CD4-positive, alpha-beta memory T cell (primary cell): ENCODE measurements at places on chromosomes 12 and 14. TPM values are rescaled to one million over a fixed set of nuclear protein-coding genes. Genes with fewer than 3 reads are reported as not detected.
A peak's percentile ranks its signal among the peaks of the same experiment; 100 is the strongest.

CLIP1 gene
- polyA plus RNA-seq: 34.7 TPM

ST8SIA1 gene
- polyA plus RNA-seq: 6.9 TPM

ETFBKMT gene
- polyA plus RNA-seq: 1.3 TPM

DNA sequence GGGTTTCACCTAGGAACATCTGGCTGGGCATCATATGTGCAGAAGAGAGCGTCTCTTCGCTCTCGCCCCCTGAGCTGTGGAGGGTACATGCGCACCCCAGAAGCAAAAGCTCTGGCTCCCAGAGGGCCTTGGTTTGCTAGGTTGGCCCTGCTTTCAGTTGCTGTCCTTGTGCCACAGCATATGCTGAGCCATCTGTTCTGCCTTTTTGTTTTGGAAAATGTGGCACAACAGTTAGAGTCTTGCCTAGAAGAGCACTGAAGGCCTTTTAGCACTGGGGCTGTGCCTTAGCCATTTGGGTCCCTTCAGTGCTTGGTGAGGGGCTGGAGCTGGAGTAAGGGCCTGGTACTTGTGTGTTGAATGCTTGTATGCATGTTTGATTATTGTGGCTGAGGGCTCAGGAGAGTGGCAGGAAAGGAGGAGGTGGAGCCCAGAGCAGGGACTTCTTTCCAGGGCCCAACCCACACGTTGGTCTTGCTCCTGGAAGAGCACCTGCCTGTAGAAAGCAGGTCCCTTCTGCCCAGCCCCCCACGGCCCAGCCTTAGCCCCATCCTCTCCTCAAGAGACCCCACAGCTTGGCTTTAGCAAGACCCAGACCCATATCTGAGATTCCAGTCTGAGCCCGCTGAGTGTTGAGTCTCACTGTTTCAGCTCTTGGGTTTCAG lies 113.7 kb downstream of the SLC25A47 start:
- no peak for DNase-seq
- H3K36me3 ChIP-seq: no peaks in the 10 kb centered on the region
- peaks cover 4% of the 10 kb centered on the region for H3K4me1 ChIP-seq
- no peak overlapping the region for H3K4me3 ChIP-seq

GRCh38 chr12:45170456-45171042 lies 45.3 kb upstream of the ANO6 start:
- no peaks in the 10 kb centered on the region for H3K36me3 ChIP-seq
- no peak overlapping the region for H3K27ac ChIP-seq
- H3K4me1 ChIP-seq: no peaks in the 10 kb centered on the region
- H3K4me3 ChIP-seq: no peak overlapping the region
- DNase-seq: peak; percentile 61

GRCh38 chr12:99732131-99732530 lies 84.6 kb downstream of the GARIN6 start:
- DNase-seq: no peak
- H3K36me3 ChIP-seq: no peaks in the 10 kb centered on the region
- no peaks in the 10 kb centered on the region for H3K4me1 ChIP-seq
- no peak overlapping the region for H3K4me3 ChIP-seq

GRCh38 chr14:30005114-30005808 lies 77.6 kb upstream of the PRKD1 start:
- no peaks in the 10 kb centered on the region for H3K36me3 ChIP-seq
- H3K4me3 ChIP-seq: no peak overlapping the region
- no peaks in the 10 kb centered on the region for H3K4me1 ChIP-seq
- DNase-seq: no peak
- H3K27me3 ChIP-seq: no peaks in the 10 kb centered on the region

- no peak overlapping the region for H3K4me3 ChIP-seq
- DNase-seq: no peak
- no peaks in the 10 kb centered on the region for H3K4me1 ChIP-seq
- no peak overlapping the region for H3K27ac ChIP-seq
- H3K36me3 ChIP-seq: no peaks in the 10 kb centered on the region
- no peaks in the 10 kb centered on the region for H3K27me3 ChIP-seq
Observed at GRCh38 chr12:108679106-108679681, 45.5 kb upstream of the SELPLG start.

TCHP gene
- 3.0 TPM for polyA plus RNA-seq

- no peaks in the 10 kb centered on the region for H3K36me3 ChIP-seq
- H3K4me3 ChIP-seq: no peak overlapping the region
- no peak for DNase-seq
- no peaks in the 10 kb centered on the region for H3K4me1 ChIP-seq
- H3K27ac ChIP-seq: no peak overlapping the region
Observed at GRCh38 chr12:70070494-70071007, 172.7 kb upstream of the CNOT2 start.

DNA sequence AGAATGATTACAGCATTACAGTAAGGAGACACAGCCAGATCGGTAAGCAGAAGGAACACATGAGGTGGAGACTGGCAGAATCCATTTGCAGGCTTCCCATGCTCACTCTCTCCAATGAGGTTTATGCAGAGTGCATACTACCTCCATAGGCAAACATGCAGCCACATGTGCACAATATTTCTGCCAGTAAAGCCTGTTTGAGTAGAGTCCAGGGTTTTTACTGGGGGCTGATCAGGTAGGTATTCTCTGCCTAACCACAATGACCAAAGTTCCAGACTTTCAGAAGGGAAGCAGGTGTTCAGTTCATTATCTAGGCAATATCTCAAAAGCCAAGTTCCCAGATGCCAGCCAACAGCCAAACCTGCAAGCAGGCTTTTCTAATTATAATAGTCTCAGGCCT lies 31.1 kb downstream of the INTS13 start:
- H3K4me3 ChIP-seq: no peak overlapping the region
- peaks cover 11% of the 10 kb centered on the region for H3K36me3 ChIP-seq
- no peaks in the 10 kb centered on the region for H3K27me3 ChIP-seq
- DNase-seq: no peak
- H3K4me1 ChIP-seq: no peaks in the 10 kb centered on the region
- H3K27ac ChIP-seq: no peak overlapping the region

- no peaks in the 10 kb centered on the region for H3K27me3 ChIP-seq
- no peaks in the 10 kb centered on the region for H3K36me3 ChIP-seq
- no peaks in the 10 kb centered on the region for H3K4me1 ChIP-seq
Observed at GRCh38 chr12:77522247-77522646, 308.4 kb upstream of the NAV3 start.

GRCh38 chr14:99534863-99535262 lies 53.7 kb downstream of the CCNK start:
- H3K4me3 ChIP-seq: no peak overlapping the region

SIX6 gene
- polyA plus RNA-seq: not detected

METTL3 gene
- polyA plus RNA-seq: 20.1 TPM

DNA sequence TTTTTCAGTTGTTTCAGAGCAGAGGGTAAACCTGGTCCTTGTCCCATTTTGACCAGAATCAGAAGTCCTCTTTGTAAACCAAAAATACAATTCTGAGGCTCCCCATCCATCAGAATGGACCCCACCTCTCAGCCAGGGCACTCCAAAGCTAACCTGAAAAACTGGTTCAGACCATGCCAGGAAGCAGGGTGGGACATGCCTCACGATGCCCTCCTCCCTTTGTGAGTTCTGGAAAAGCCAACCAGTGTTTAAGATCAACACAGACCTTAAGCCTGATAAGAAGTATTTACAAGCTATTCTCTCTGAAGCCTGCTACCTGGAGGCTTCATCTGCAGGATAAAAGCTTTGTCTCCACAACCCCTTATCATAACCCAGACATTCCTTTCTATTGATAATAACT lies 35.4 kb downstream of the TNFAIP2 start:
- H3K4me3 ChIP-seq: no peak overlapping the region
- H3K27me3 ChIP-seq: no peaks in the 10 kb centered on the region
- H3K4me1 ChIP-seq: no peaks in the 10 kb centered on the region
- H3K36me3 ChIP-seq: no peaks in the 10 kb centered on the region

DNA sequence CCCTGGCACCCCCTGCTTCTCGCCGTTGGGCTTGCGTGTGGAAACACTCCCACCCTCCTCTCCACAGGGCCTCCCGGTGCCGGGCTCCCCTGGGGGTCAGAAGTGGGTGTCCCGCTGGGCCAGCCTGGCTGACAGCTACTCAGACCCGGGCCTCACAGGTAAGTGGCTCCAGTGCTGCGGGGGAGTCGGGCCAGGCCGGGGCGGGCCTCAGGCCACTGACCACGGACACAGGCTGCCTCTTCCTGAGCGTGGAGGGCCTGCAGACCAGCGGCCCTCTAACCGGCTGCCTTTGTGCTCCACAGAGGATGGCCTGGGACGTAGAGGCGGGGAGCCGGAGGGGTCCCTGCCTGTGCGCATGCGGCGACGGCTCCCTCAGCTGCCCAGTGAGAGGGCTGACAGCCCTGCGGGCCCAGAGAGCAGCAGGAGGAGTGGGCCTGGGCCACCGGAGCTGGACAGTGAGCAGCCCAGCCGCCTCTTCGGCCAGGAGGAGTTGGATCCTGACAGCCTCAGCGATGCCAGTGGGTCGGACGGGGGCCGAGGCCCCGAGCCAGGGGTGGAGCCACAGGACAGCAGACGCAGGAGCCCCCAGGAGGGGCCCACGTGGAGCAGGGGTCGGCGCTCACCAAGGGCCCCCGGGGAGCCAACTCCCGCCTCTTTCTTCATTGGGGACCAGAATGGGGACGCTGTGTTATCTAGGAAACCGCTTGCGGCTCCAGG lies 21.1 kb downstream of the CEP170B start:
- no peak overlapping the region for H3K27ac ChIP-seq
- DNase-seq: no peak
- no peaks in the 10 kb centered on the region for H3K27me3 ChIP-seq
- no peaks in the 10 kb centered on the region for H3K4me1 ChIP-seq
- no peaks in the 10 kb centered on the region for H3K36me3 ChIP-seq
- no peak overlapping the region for H3K4me3 ChIP-seq

GRCh38 chr12:132428936-132429601 lies 60.9 kb upstream of the FBRSL1 start:
- DNase-seq: no peak
- no peak overlapping the region for H3K4me3 ChIP-seq
- H3K27ac ChIP-seq: no peak overlapping the region

OR4M1 gene
- not detected for polyA plus RNA-seq

DNA sequence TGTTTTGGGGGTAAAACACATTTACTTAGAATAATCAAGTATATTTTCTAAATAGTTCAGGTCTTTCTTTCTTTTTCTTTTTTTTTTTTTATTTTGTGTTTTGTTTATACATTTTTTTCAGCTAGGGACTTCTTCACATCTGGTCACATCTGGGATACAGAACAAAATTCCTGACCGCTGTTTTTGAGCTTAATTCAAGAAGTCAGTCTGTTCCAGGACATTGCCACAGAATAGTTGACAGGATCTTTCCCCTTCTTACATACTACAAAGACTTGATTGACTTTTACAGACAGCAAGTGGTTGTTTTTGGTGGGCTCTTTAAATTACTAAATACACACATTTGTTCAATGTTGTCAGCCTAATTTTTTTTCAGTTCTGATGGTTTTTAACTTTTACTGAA lies 41.8 kb upstream of the DCN start:
- no peak overlapping the region for H3K4me3 ChIP-seq
- H3K27ac ChIP-seq: no peak overlapping the region
- no peaks in the 10 kb centered on the region for H3K36me3 ChIP-seq
- no peaks in the 10 kb centered on the region for H3K27me3 ChIP-seq
- no peaks in the 10 kb centered on the region for H3K4me1 ChIP-seq

- H3K27ac ChIP-seq: no peak overlapping the region
- no peaks in the 10 kb centered on the region for H3K4me1 ChIP-seq
- no peak for DNase-seq
- no peaks in the 10 kb centered on the region for H3K36me3 ChIP-seq
Observed at GRCh38 chr12:133227281-133227852, 8.3 kb downstream of the ANHX start.

DIO3 gene
- not detected for polyA plus RNA-seq

GRCh38 chr14:68810173-68811153 lies 17.6 kb upstream of the ZFP36L1 start:
- H3K27me3 ChIP-seq: no peaks in the 10 kb centered on the region
- H3K36me3 ChIP-seq: no peaks in the 10 kb centered on the region
- no peak overlapping the region for H3K4me3 ChIP-seq
- DNase-seq: no peak
- H3K27ac ChIP-seq: no peak overlapping the region

SLC25A47 gene
- polyA plus RNA-seq: not detected

GPR68 gene
- 3.0 TPM for polyA plus RNA-seq

ASCL1 gene
- not detected for polyA plus RNA-seq

DNA sequence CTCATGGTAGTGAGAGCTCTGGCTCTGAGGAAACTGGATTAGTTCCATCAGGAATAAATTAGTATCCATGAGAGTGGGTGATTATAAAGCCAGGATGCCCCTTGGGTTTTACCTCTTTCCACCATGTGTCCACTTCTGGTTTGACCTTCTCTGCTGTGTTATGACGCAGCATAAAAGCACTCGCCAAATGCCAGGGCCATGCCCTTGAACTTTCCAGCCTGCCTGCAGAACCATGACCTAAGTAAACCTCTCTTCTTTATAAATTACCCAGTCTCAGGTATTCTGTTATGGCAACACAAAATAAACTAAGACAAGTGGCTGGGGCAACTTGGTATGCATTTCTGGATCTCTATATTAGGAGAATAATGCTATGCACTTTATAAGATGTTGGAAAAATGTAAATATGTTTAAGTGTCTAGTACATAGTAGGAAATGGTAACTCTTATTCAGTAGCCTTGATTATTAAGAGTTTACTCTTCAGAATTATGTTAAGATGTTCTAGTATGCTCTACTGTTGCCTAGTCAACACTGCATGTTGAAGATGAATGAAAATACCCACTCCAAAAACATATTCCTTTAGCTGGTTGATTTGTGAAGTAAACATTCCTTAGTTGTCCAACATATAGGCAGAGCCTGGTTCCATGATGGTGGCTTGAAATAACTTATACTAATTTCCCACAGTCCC lies 455.6 kb upstream of the TMPO start:
- DNase-seq: no peak
- no peaks in the 10 kb centered on the region for H3K27me3 ChIP-seq
- no peak overlapping the region for H3K4me3 ChIP-seq
- no peaks in the 10 kb centered on the region for H3K36me3 ChIP-seq
- no peaks in the 10 kb centered on the region for H3K4me1 ChIP-seq
- H3K27ac ChIP-seq: no peak overlapping the region

ZDHHC22 gene
- polyA plus RNA-seq: not detected

TEX52 gene
- not detected for polyA plus RNA-seq

DNA sequence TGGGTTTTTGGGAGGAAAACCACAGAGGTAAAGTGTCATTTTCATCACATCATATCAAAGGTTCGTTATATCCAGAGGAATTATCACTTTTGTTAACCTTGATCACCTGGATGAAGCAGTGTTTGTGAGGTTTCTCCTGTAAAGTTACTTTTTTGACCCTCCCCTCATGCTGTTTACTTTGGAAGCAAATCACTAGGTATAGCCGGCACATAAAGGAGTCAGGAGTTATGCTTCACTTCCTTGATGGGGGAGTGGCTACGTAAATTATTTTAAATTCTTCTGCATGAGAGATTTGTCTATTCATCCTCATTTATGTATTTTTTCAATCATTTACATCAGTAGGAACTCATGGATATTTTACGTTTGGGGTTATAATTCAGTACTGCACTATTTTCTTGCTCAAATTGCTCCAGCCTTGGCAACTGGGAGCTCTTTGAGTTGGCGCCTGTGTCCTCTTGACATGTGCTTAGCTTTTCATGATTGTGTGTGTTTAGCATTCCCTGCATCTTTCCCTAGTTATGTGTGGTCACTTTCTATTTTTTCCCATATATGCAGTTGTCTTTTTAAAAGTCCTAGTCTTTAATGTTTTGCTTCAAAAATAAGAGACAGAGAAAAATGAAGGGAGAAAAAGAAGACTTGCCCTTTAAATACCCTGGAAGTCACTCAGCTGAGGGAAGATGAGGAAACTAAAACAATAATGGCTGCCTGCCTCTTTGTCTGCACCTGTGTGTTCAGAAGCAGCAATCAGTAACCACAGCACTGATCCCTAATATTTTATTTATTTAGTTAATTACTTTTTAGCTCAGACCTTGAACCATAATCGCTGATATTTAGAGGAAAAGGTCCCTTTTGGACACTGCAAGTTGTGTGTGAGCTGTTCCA lies 62.1 kb downstream of the ZNF641 start:
- no peaks in the 10 kb centered on the region for H3K27me3 ChIP-seq
- H3K36me3 ChIP-seq: no peaks in the 10 kb centered on the region
- H3K4me3 ChIP-seq: no peak overlapping the region
- peaks cover 12% of the 10 kb centered on the region for H3K4me1 ChIP-seq
- DNase-seq: no peak
- no peak overlapping the region for H3K27ac ChIP-seq
